ENCODE measurements at places on chromosomes 3 and 15. TPM values are rescaled to one million over a fixed set of nuclear protein-coding genes. Genes with fewer than 3 reads are reported as not detected.

ZPLD1 gene
- total RNA-seq: 1.2 TPM

CYP8B1 gene
- 10.4 TPM for total RNA-seq

NPAP1 gene
- 0.19 TPM for total RNA-seq

CPB1 gene
- total RNA-seq: 0.41 TPM

ATP13A5 gene
- not detected for total RNA-seq

CLDN16 gene
- 27.3 TPM for total RNA-seq

MGA gene
- 40.1 TPM for total RNA-seq

PROK2 gene
- total RNA-seq: 0.25 TPM

EBLN2 gene
- 4.5 TPM for total RNA-seq

CFAP44 gene
- 11.0 TPM for total RNA-seq

LRTM1 gene
- total RNA-seq: not detected

Measured in kidney (tissue), 22 donors.